Retinal pigment epithelial cell (primary cell): ENCODE measurements at places on chromosomes 5 and 9.

DNA sequence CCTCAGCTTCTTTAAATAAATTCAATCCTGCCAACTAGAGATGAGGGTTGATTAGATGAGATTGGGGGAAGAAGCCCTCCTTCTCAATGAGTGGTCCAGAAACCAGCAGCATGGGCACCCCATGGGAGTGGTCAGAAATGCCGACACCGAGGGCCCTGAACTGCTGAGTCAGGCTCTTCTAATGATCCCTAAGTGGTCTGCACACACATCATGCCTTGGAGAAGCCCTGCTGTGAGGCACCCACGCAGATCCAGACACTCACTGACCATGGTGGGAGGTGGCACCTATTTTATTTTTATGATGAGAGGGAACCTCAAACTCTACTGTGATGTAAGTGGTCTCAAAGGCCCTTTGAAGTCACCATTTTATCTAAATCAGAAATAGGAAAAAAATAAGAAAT lies 72.3 kb upstream of the BOD1 start:
- no peak for DNase-seq

DNA sequence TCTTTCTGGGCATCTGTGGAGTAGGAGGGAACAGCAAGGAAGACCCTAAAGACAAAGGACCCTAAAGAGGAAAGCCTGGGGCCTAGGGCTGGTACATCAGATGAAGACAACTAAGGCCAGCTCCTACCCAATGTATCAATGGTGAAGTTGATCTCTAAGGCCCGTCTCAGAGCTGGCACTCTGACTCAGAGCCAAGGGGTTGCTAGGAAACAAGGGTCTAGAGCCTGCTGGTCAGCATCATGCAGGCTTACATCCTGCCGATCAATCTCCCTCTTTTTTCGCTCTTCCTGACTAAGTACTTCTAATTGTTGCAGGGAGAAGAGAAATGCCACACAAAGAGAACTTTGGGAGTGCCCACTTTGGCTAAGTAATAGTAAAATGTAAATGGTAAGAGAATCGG lies 26.2 kb downstream of the TRIM32 start:
- DNase-seq, result no peak

DNA sequence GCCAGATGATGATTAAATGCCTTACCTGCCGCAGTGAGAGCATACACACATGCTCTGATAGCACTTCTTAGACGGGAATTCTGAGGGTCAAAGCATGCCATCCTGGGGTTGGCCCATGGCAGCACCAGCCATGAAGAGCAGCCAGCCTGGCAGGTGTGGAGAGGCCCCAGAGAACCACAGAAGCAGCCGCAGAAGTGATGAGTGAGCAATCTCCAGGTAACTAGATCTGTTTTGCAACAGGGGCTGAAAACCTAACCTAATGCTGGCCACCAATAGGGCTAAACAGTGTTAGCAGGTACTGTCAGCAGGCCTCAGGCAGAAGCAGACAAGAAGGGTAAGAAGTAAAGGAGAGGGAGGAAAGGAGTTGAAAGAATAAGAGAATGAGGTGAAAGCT lies 33.5 kb upstream of the HOMER1 start:
- DNase-seq, result no peak

DNA sequence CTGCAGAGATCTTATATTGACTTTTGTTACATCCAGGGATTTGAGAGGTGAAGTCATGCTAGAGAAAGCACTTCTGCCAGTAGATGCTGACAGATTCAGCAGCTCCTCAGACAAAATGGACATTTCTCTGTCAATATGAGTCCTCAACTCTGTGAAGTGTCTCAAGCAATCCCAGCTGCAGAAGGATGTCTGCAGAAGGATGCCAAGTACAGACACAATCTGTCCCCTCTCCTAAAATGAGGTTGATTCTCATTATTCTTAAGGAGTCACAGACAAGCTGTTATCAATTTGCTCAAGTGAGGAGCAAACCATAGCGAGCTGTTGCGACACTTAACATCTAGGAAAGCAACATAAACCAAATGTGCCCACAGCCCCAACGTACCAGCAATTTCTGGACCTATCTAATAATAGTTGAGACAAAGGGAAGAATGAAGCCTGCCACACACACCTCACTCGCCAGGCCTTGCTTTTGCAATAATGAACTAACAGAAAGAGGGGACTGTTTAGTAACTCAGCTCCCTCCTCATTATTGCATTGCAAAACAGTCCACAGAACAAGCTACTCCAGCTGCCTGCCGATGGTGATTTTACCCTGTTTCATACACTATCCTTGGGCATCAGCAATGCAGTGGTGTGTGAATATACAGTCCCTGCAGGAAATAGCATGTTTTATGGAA lies 364.2 kb upstream of the PDE4D start:
- DNase-seq, result no peak

DNA sequence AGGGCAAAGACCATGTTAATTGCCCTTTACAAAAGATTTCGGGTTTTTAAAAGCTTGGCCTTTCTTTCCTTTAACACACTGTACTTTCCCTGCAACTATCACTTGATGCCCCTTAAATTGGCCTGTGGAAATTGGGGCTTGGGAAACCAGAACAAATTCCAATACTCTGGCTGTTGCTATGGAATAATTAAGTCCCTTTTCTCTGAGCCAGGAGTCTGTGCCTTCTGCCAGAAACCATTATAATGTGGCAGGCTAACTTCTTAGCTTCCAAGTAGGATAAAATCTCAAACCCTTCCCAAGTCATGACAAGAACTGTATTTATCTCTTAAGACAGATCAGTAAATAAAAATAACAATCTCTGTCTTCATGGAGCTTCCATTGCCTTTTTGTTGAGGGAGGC lies 1.1 kb upstream of the SPINK1 start:
- DNase-seq, result no peak

- no peak for DNase-seq
Observed at GRCh38 chr5:63483338-63483737, 478.9 kb downstream of the HTR1A start.

- DNase-seq, result no peak
Observed at GRCh38 chr5:68176802-68177479, 38.6 kb upstream of the PIK3R1 start.

GRCh38 chr9:97694769-97695168 lies 2.4 kb downstream of the XPA start:
- no peak for DNase-seq

- DNase-seq, result no peak
Observed at GRCh38 chr9:116643691-116644090, 43.4 kb upstream of the TRIM32 start.

- no peak for DNase-seq
Observed at GRCh38 chr9:112774006-112774996, 23.7 kb downstream of the SNX30 start.

DNA sequence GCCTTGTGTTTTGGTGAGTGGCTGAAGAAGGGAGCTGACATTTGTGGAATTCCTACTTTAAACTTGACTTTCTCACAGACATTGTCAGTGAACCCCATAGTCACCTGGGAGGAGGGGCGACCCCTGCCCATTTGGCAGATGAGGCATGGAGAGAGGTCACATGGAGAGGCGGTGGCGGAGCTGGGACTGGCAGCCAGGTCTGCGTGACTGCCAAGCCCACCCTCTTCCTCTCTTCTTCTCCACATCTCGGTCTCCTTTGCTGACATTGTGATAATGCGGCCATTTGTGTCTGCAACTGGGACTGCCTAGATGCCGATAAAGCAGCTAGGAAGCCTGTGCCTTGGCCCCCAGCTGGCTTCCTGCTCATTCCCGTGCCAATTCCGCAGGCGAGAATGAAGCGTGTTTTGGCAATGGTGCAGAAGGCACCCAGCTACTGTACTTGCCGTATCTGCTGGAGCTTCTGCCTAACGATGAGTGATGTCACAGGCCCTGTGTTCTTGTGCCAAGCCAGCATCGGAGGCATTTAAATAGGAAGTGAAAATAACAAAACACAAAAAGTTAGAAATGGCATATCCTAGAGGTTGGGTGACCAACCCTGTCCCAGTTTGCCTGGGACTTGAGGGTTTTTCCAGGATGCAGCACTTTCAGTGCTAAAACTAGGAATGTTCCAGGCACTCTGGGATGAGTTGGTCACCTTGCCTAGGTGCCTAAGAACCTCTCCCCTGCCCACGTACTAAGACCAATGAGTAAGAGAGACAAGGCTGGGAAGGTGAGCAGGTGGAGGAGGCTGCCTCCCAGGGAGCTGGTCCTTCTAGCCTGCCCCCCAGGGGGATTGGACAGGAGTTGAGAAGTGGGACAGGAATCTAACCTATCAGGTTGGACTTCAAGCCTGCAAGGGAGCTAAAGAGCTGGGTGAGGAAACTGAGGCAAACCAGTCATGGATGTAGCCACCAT lies 23.6 kb downstream of the OLFML2A start:
- no peak for DNase-seq

- no peak for DNase-seq
Observed at GRCh38 chr5:157323107-157323706, 57.3 kb downstream of the CYFIP2 start.

GRCh38 chr5:180639741-180640610 lies 9.4 kb downstream of the FLT4 start:
- no peak for DNase-seq

DNA sequence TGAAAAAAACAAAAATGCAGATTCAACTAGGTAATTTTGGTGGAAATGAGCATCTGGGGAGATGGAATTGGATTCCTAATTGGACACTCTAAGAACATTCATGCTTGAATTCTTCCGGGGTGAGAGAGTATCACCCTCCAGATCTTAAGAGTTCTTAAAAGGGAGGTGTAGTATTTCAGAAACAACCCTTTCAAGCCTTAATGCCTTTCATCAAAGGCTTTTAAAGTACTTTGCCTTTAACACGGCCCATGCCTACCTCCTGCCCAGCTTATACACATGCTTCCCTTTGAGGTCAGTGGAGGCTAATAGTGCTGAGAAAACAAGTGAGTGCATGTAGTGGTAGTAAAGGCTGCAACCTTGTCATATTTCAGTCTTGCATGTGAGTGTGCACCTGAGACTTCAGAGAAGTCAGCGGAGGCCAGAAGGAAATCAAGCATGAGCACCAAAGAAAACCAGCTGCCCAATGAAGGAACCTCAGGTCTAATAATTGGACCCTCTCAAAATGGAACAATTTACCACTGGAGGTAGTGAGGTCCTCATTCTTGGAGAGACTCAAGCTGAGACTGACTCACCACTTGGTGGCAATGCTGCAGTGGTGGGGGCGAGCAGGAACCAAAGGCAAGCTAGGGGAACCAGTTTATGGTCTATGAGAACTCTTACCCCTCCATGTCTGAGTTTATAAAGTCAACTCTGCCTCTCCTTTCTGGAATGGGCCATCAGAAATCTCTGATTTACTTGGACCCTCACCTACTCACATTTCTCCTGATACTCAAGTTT lies 98.4 kb upstream of the GDNF start:
- no peak for DNase-seq

DNA sequence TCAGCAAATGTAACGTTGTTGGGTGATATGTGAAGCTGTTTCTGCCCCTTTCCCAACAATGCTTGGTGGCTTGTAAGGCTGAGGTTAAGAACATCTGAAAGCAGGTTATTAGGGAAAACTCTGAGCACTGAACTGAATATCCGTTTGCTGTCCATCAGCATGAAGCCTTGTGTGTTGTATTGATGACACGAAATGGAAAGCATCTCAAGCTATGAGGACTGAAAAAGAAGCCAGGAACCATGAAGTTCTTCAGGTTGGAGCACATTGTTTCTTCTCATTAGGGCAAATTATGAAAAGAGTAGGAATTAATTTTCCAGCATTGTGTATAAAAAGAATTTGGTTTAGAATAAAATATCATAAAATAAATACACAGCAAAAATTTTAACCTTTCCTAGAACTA lies 106.8 kb downstream of the IZUMO3 start:
- DNase-seq, result no peak

- no peak for DNase-seq
Observed at GRCh38 chr9:70468291-70468690, 53.8 kb upstream of the KLF9 start.

DNA sequence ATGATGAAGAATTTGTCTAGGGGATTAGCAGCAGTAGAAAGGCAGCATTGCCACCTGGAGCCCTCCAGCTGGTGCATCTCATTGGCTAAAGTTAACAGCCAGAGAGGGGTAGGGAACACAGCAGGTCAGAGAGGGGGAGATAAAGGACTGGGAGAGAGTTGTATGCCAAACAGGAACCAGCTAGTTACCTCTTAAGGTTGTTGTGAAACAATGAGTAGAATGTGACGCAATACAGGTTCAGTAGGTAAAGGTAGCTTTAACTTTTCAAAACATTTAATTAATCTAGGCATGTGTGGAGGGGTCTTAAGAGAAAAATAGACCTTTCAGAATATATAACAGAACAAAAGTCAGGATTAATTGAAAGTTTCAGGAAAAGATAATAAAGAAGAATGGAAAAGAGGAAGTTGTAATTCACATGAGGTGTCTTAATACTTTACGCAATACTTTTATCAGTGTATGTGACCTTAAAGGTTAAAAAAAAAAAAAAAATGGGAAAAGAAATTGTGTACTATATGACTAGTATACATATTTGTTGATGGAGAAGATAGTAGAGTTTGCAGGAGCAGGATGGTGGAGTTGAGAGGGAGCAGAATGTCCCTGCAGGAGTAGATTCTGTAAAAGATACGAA lies 14.3 kb downstream of the FBXO38 start:
- no peak for DNase-seq

DNA sequence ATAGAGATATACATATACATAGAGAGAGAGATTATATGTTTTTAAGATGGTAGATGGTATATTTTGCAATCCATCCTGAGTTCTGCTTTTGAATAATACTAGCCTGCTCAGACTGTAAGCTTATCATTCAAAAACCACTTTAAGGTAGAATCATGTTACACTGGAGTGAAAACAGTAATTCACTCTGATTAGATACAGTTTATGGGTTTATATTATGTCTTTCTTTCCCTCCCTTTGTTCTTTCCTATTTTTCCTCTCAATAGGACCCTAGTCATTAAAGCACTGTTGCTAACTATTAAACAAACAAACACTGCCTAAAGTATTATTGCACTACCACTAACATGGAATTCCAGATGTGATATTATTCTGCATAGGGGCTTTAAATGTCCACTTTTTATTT lies 202.0 kb downstream of the ADAMTSL1 start:
- no peak for DNase-seq

GRCh38 chr9:95134457-95134881 lies 183.0 kb downstream of the FANCC start:
- DNase-seq, result no peak

DNA sequence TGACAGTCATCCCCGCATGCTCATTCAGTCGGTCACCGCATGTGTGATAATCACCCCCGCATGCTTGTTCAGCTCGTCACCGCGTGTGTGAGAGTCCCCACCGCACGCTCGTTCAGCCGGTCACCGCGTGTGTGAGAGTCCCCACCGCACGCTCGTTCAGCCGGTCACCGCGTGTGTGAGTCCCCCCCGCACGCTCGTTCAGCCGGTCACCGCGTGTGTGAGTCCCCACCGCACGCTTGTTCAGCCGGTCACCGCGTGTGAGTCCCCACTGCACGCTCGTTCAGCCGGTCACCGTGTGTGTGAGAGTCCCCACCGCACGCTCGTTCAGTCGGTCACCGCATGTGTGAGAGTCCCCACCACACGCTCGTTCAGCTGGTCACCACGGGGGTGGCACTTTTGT lies 3.5 kb downstream of the TRAF2 start:
- no peak for DNase-seq
